A549 (cell line): ENCODE measurements at places on chromosomes 13 and 19. TPM values are rescaled to one million over a fixed set of nuclear protein-coding genes. Genes with fewer than 3 reads are reported as not detected.

The SIAH3 gene
- polyA plus RNA-seq: not detected in 3 replicates

The LGI4 gene
- 0.09 to 0.16 TPM (median 0.12 TPM) in 3 replicates for polyA plus RNA-seq

The ZNF600 gene
- polyA plus RNA-seq: 0.07 to 0.47 TPM (median 0.08 TPM) in 3 replicates

The TUBB4A gene
- polyA plus RNA-seq: 15.4 to 17.6 TPM (median 17.5 TPM) in 3 replicates

The FBXL3 gene
- 16.8 to 20.3 TPM (median 17.8 TPM) in 3 replicates for polyA plus RNA-seq

The KANK3 gene
- polyA plus RNA-seq: 1.5 to 1.6 TPM (median 1.5 TPM) in 3 replicates

The ERCC1 gene
- polyA plus RNA-seq: 89.7 to 97.6 TPM (median 93.0 TPM) in 3 replicates

The LRRC63 gene
- polyA plus RNA-seq: 0.04 to 0.06 TPM in 2 of 3 replicates, not detected in the other

The CERS1 gene
- polyA plus RNA-seq: 3.4 to 4.4 TPM (median 3.7 TPM) in 3 replicates

The NLRP7 gene
- not detected in 3 replicates for polyA plus RNA-seq

The IGFL2 gene
- polyA plus RNA-seq: 0.21 to 1.4 TPM (median 1.1 TPM) in 3 replicates

The ZNF175 gene
- polyA plus RNA-seq: 2.9 to 3.8 TPM (median 3.3 TPM) in 3 replicates

The ZSCAN4 gene
- not detected in 3 replicates for polyA plus RNA-seq

The TMEM145 gene
- polyA plus RNA-seq: 3.6 to 5.1 TPM (median 4.3 TPM) in 3 replicates

The SMIM17 gene
- polyA plus RNA-seq: not detected in 3 replicates

The SRRM5 gene
- polyA plus RNA-seq: 0.44 to 0.55 TPM (median 0.50 TPM) in 3 replicates

The RNF225 gene
- not detected in 3 replicates for polyA plus RNA-seq

The PLK5 gene
- polyA plus RNA-seq: not detected in 3 replicates

The ZNF507 gene
- 14.0 to 14.9 TPM (median 14.6 TPM) in 3 replicates for polyA plus RNA-seq

The A1BG gene
- 9.3 to 11.1 TPM (median 9.5 TPM) in 3 replicates for polyA plus RNA-seq

The DACH1 gene
- polyA plus RNA-seq: not detected in 3 replicates

The NALCN gene
- 1.8 to 2.7 TPM (median 2.2 TPM) in 3 replicates for polyA plus RNA-seq

The BEST2 gene
- not detected in 3 replicates for polyA plus RNA-seq

The GRIN3B gene
- polyA plus RNA-seq: 1.1 to 1.5 TPM (median 1.5 TPM) in 3 replicates

The KLK2 gene
- 0.14 to 0.36 TPM (median 0.21 TPM) in 3 replicates for polyA plus RNA-seq

The ZNF576 gene
- polyA plus RNA-seq: 15.4 to 16.8 TPM (median 16.5 TPM) in 3 replicates
